ENCODE measurements at places on chromosomes 2 and 18.
A peak's percentile ranks its signal among the peaks of the same experiment; 100 is the strongest.

DNA sequence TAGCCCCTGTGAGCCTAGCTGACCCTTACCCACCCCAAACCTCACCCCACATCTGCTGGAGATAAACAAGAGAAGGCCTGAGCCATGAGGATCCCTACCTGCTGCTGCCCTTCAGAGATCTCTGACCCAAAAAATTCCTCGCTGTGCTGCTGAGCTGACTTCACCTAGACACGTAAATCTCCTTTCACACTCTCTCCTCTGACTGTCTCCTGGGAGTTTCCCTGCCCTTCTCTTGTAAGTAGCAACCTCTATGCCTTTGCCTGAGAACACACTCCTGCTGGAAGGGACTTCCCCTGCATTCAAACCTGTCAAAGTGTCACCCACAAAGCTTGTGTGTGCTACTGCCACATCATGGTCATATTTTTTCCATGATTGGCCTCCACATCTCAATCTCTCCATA lies 134.2 kb upstream of the NOL4 start:
- no peak for DNase-seq

DNA sequence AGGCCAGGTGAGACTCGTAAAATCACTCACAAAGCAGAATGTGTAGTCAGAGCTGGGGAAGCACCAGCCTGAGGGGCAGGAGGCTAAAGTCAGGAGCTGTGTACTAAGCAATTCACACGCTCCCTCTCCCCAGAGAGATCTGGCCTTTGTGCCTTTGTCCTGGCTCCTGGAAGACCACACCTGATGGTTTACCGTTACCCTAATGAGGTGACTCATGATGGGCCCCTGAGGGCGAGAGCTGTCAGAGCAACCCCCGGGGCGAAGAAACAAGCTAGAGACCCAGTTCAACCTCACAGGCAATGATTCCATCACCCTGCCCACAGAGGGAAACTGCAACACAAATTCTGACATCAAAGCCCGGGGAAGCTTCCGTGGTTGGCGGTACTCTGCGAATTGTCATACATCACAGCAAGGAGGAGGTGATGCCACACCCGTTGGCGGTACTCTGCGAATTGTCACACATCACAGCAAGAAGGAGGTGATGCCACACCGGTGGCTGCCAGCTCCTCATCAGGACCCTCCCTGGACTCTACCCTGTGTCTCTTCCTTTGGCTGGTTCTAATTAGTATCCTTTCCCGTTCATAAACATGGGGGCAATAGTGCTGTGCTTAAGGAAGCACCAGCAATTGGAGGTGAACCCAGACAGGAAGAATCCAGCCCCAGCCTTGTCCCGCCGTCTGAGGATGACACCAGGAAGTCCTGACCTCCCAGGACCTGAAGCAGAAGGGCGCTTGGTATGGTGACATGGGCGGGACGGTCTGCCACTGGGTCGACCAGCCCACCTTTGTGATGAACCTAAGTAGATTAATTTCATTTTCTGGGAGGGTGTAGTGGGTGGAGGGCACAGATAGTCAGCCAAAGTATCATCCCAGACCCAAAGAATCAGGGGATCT lies 30.5 kb downstream of the B3GNT7 start:
- no peak for DNase-seq

- DNase-seq, result no peak
Measured at GRCh38 chr2:8636041-8636491, 45.8 kb upstream of the ID2 start.

DNA sequence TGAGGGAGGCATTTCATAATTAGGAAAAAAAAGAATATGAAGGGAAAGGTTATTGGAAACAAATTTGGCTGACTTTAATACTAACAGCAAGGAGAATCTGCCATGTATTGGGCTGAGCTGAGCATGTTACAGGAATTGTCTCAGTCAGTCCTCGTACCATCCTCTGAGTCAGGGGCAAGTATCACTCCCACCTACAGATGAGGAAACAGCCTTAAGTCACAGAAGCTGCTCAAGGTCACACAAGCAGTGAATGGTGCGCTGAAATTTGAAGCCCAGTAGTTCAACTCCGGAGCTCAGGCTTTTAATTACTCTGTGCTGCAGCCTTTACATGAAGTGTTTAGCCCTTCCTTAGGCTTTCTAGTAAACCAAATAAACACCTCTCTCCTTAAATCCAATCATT lies 17.3 kb downstream of the PROKR1 start:
- DNase-seq, result no peak

DNA sequence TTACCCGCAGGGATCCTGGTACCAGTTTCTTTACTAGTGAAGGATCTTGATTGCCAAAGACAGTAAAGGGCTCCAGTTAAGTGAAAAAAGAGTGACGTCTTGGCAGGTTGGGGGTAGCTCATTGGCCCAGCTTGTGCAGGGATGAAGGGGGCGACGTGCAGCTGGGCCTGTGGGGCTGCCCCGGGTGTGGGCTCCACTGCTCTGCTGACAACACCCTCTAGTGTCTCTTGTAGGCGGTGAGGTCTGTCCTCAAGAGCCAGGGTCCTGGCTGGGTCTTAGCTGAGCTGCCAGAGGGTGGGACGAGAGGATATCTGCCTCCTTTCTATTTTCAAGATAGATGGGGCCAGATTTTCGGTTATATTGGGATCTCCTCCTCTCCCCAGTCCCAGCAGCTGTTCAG lies 6.1 kb downstream of the ARHGEF4 start:
- no peak for DNase-seq

- DNase-seq, result peak; percentile 12
Measured at GRCh38 chr2:75560768-75561565, at the start of gene EVA1A. Gene EVA1A (minus strand): TSS chr2:75560939. CDS start chr2:75518140, 42,799 bp downstream.

DNA sequence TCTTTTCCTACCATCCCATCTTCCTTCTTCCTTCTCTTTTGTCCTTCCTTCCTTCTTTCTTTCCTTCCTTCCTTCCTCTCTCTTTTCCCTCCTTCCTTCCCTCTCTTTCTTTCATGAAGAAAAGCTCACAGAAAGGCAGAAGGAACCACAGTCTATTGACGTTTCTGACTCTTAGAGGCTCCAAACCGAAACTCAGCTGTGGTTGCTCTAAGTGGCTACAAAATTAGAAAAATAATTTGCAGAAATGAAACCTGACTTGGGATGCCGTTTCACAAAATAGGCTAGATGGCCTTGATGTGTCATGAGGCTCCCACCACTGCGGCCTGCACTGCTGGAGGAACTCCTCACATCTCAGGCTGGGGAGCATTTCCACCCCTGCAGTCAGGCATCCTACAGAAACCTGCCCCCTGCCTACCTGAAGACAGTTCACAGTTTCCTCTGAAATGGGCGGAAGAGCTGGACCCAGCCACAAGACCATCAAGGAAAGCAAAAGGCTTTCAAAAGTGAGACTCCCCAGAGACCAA lies 165.6 kb downstream of the SMAD7 start:
- DNase-seq, result no peak

- DNase-seq, result peak; percentile 59
Measured at GRCh38 chr2:222982010-222982908, 69.7 kb upstream of the KCNE4 start.

DNA sequence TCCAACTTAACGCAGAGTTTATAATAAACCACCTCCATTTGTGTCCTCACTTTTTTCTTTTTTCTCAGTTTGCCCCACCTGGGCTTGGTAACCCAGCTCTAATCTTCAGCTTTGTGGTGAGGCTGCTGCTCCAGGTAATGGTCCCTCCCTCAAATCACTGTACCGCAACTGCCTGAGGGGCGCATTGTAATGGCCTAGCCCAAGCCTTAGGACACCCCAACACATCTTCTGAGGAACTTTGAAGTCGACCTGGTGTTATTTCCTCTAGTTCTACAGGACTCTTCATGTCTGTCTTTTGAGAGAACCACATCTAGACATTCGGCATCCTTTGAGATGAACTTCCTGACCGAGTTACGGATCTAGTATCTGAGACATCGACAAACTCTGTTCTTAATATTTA lies 99.7 kb downstream of the PLEKHM3 start:
- no peak for DNase-seq

GRCh38 chr2:151262629-151263028 lies 966 bp upstream of the RBM43 start:
- no peak for DNase-seq

DNA sequence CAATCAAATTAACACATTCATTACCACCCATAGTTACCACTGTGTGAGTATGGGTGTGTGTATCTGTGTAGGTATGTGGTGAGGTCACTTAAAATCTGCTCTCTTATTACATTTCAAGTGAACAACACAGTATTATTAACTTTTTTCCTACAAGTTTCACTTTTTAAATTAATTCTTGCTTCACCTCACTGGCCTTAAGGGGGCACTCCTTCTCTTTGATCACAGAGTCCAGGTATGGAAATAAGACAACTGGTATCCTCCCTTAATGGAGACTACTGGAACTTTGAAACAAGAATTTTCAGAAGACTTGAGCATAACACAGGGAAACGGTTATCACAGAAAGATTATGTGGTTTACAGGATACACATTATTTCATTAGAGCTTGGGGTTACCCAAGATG lies 255.8 kb downstream of the ASXL3 start:
- no peak for DNase-seq

GRCh38 chr2:238498691-238499295 lies 72.1 kb downstream of the ASB1 start:
- DNase-seq, result no peak

- DNase-seq, result no peak
Measured at GRCh38 chr2:218782528-218782844, 539 bp downstream of the CYP27A1 start.

GRCh38 chr2:6771634-6772611 lies 93.8 kb downstream of the CMPK2 start:
- DNase-seq, result no peak

DNA sequence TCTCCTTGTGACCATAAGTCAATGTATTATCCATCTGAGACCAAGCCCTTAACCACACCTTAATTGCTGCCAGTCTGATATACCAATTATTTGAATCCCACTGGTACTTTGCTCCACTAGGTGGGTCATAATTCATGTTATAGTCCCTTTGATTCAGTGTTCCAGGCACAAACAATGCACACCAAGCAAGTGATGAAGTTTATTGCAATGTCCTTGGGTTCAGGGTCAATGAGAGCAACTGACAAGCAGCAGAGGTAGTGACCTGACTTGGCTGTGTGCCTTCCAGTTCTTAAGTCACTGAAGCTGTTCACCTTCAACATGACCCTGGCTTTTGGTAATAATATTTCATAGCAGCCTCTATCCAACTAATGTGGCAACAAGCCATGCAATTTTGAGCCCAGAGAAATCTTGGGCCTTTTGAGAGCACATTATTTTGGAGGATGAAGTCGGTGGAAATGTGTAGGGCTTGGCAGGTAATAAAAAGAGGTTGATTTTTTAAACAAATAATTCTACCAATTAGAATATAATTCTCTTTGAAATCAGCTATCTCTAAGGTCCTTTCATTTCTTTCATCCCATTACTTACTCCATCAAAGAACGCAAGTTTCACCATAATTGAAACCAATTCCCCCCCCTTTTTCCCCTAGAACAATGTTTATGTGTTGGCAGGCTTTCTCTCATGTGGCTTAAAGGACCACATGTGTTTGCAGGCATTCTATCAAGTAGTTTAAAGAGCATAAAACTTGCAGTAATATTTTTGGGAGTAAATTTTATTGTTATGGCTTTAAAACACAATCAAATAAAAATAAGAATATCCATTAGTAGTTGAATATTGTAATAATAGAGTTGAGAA lies 3.1 kb upstream of the CPO start:
- no peak for DNase-seq

- no peak for DNase-seq
Measured at GRCh38 chr2:126700677-126701076, 44.7 kb downstream of the GYPC start.

DNA sequence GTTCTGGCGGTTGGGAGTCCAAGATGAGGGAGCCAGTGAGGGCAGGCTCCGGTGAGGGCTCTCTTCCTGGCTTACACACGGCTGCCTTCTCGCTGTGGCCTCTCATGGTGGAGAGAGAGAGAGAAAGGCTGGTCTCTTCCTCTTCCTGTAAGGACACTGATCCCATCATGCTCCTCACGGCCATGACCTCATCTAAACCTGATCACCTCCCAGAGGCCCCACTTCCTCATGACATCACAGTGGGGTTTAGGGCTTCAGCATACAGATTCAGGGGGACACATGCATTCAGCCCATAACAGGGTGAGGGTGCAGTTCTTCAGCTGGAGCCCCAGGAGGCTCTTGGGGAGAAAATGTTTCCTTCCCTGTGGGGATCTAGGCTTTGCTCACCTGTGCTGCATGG lies 29.2 kb downstream of the AGAP1 start:
- DNase-seq, result no peak

- no peak for DNase-seq
Measured at GRCh38 chr2:212958757-212959295, 192.6 kb downstream of the IKZF2 start.

DNA sequence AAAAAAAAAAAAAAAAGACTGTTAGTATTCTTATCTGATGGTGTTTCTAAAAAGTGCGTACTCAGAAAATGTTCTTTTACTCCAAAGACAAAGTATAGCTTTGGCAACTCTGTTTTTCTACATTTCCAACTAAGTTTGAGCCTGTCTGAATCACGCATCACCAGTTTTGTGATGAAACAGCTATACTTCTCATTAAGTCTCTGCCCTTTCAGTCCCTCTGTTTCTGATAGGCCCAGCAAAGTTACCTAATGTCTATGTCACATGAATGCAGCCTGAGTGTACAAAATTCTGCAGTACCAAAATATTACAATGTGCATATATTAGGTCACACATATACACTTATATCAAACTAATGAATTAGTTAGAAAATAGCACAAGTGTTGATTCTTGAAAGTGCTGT lies 22.4 kb downstream of the TWSG1 start:
- DNase-seq, result no peak

DNA sequence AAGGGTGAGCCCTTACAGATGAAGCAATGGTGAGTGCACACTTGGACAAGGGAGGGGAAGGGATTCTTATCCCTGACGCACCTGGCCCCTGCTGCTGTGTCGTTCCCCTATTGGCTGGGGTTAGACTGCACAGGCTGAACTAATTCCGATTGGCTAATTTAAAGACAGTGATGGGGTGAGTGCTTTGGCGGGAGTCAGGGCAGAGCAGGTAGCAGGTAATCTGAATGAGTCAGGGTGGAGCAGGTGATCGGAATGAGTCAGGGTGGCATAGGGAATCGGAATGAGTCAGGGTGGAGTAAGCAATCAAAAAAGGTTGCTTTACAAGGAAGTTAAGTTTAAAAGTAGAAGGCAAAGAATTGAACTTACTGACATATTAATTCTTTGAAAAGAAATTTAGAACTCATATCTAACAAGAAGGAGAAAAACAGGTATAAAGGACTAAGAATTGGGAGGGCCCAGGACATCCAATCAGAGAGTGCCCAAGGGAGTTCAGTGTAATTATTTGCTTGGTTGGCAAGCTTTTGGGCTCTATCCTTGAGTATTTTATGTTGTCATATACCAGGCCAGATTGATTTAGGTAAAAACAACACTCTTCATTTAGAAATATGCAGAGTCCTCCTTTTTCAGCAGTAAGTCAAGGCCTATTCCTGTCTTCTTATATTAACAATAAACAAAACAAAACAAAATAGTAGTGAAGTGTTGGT lies 52.3 kb upstream of the RALBP1 start:
- DNase-seq, result no peak

- no peak for DNase-seq
Measured at GRCh38 chr2:128178650-128179460, 87.9 kb downstream of the UGGT1 start.

- no peak for DNase-seq
Measured at GRCh38 chr2:191404568-191404991, 159.4 kb downstream of the MYO1B start.

GRCh38 chr2:45280794-45281193 lies 271.5 kb upstream of the SIX2 start:
- DNase-seq, result no peak

GRCh38 chr2:88854528-88854927 lies 163.1 kb downstream of the RPIA start:
- no peak for DNase-seq
